ENCODE measurements at places on chromosomes 12 and 14.

DNA sequence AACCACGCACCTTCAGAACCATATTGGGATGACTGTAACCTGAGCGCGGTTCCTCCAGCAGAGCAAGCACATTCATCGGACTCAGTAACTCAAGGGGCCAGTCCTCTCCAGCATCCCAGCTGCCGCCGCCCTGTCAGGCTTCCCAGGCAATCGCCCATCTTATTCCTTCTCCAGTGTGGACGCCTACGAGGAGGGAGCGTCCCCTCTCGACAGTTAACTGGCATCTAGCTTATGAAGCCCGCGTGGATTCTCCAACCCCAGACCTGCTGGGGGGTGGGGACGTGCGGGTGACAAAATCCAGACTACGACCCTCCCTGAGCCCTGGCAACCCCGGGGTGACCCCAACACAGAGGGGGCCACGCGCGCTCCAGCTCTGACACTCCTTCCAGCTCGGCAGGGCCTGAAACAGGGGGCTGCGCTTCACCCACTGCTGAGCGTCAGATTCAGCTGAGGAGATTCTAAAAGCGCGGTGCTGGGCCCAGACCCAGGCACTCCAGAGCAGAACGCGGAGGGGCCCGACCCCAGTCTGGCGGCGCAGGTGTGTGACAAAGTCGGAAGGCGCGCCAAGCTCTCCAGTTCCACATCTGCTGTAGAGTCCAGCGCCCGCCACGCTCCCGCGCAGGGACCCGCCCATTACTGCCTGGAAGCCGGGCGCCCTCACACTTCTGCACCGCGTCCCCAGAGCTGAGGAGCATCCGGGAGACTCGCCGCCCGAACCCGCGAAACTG lies 43.9 kb upstream of the ESR2 start:
- DNase-seq, result no peak

DNA sequence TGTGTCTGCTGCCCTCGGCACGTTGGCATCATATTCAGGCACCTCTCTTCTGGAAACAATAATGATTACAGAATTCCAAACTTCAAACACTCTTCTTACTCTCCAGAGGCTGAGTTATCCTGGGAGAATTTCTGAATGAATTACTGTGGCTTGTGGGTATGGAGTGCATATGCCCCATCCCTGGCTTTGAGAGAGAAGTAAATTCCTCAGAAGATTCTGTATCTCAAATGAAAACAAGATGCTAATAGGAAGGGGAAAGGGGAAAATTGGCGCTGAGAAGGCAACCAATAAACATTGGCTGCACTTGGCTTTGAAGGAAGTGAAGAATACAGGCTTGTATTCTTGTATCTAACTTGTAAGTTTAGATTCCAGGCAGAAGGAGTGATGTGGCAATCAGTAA lies 132.0 kb upstream of the NOVA1 start:
- DNase-seq, result no peak

DNA sequence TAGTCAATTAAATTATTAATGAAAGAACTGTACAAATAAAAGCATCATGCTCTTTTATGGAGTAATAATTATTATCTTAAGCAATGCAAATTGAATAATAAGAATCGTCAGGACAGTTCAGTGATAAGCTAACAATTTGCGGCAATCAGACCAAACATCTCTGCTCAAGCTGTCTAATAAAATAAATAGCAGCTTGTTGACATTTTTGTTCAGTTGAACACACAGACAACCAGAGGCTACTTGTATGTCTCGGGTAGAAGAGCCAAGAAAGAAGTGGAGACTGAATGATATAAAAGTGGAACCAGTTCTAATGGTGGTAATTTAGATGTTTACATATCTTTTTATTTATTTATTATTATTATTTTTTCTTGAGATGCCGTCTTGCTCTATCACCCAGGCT lies 57.4 kb upstream of the FOXN3 start:
- no peak for DNase-seq

- no peak for DNase-seq
Observed at GRCh38 chr12:103518899-103519298, 23.1 kb upstream of the C12orf42 start.

DNA sequence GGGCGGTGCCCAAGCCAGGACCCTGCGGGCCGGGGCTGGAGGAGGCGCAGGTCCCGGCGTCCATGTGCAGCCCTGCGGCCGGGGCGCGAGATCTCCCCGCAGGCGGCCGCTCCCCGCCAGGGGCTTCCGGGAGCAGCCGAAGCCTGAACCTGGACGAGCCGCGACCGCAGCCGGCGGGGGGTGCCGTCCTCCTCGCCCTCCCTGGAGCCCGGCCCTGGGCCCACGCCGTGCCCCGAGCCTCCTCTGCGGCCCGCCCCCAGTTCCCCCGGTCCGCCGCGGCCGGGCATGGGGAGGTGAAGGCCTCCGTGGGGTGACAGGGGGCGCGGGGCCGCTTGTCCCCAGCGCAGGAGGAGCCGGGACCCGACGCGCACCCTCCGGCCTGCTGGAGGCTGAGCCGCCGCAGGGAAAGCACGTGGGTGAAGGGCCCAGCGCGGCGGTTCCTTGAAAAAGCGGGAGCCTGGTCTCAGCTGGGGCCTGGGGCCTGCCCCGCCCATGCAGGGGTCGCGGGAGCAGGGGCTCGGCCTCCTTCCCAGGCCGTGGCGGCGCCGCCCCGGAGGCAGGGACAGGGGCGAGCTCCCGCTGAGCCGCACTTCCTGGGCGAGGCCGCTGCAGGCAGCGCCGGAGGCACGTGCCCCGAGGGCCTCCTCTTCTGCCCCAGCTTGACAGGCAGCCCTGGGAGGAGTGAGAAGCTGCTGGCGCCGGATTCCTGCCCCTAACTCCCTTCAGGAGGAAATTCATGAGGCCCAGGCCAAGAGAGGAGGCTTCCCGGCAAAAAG lies 55.6 kb upstream of the PPP2R5C start:
- no peak for DNase-seq

- no peak for DNase-seq
Observed at GRCh38 chr14:92907316-92907911, 15.5 kb upstream of the CHGA start.

- no peak for DNase-seq
Observed at GRCh38 chr12:65952737-65953209, 128.5 kb downstream of the HMGA2 start.

DNA sequence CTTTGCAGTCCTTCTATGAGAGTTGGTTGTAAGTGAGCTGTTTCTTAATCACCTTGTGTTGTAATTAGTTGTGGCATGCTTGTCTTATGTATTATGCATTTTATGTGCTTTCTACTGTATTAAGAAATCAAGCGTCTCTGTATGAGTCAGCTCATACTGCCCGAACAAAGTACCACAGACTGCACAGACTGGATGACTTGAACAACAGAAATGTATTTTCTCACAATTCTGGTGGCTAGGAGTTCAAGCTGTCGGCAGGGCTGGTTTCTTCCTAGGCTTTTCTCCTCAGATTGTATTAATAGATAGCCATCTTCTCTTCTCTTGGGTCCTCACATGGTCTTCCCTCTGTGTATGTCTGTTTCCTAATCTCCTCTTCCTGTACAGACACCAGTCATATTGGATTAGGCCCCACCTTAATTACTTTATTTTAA lies 77.7 kb downstream of the FLRT2 start:
- no peak for DNase-seq

GRCh38 chr12:47017901-47018475 lies 61.4 kb upstream of the PCED1B start:
- no peak for DNase-seq

- no peak for DNase-seq
Observed at GRCh38 chr14:50768680-50769079, 62.3 kb downstream of the NIN start.

GRCh38 chr12:129825316-129825715 lies 78.5 kb downstream of the TMEM132D start:
- no peak for DNase-seq

GRCh38 chr12:89373763-89374572 lies 21.7 kb upstream of the DUSP6 start:
- no peak for DNase-seq

- DNase-seq, result no peak
Observed at GRCh38 chr14:94925416-94926173, 155.7 kb upstream of the GSC start.
